Activated CD4-positive, alpha-beta T cell treated with anti-CD3 and anti-CD28 coated beads, Interleukin-2, Interleukin-4, amounts not matched to agents 100 ng/mL and 50 ng/mL, durations not matched to agents 16 hours and 8 hours (primary cell): ENCODE measurements at places on chromosomes 5 and 9.

DNA sequence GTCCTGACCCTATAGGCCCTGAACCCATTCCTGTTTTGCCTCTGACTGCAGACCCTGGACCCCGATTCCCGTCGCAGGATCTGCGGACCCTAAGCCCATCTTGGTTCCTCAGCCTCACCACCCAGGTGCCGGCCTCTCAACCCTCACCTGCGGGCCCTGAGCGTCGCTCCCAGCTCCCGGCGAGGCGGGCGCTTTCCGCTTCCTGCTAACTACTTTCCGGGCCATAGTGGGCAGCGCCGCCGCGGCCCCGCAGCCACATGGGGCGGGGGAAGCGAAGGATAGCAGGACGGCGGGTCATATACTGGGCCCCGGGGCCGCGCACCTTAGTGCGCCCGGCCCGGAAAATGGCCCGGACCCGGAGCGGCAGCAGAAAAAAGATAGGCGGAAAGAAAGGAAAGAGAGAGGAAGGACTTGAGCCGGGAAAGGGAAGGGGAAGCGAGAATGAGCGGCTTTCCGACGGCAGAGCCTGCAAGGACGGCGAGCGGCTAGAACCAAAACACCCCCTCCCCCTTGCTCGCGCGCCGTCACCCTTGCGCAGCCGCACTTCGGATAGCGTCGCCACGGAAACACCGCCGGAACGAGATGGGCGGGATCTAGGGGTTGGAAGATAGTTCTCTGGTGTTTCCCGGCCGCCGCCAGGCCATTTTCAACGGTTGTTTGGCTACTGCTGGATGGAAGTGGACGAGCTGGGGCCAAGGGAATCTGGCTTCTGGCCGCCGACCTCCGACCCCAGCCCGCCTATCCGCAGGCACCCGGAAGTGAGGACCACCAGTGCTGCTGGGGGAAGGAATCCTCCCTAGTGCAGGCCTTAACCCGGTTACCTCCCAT is at the start of gene DCAF12:
Gene DCAF12, minus strand, starts transcription at position 492 of the 828 bp plus-strand sequence. Its CDS starts 267 bp downstream, at position 225.
- peak; percentile 91 for DNase-seq

- no peak for DNase-seq
These were observed 20.8 kb upstream of the DTWD2 start for GRCh38 chr5:119009131-119009530.

- no peak for DNase-seq
These were observed 35.2 kb downstream of the SETX start for GRCh38 chr9:132319421-132320110.

DNA sequence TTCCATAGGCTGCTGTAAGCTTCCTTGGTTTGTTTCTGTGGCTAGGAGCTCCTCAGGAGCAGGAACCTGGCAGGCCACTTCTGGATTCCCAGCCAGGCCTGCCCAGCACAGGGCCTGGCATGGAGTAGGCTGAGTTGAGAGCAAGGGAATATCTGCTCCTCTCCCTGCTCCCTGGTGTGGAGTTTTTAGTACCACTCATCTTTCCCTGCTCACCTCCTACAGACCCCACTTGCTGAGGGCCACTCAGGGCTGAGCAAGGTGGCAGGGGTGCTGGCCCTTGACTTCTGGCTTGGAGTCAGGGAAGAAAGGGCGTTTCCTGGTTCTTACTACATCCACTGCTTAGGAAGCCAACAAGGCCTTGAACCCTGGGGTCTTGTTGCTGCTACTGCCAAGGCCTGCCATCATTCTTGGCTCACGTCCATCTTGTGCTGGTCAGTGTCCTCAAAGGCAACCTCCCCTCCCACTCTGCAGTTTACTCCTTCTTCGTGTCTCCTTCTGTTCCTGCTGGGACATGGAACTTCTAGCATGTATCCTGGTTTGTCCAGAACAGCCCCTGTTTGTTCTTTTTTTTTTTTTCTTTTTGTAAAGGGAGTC is 54.9 kb downstream of the PSD2 start:
- DNase-seq = no peak

- no peak for DNase-seq
These were observed 18.7 kb downstream of the IFT74 start for GRCh38 chr9:26974927-26975326.

DNA sequence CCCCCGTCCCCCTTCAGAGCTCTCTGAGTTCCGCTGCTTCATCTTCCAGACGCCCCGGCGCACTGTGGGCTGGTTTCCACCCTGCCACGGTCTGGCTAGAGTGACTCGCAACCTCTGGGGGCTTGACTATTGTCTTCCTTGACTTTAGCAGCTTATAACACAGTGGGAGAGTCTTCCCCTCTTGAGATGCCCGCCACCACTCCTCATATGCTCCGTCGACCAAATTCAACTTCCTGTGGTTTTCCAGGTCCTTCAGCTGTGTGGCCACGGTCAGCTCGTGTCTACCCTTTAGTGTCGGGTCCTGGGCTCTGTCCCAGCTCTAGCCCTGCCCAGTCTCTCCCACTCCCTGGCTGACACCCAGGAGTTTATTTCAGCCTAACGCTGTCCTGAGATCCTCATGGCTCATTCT is 28.2 kb upstream of the NCS1 start:
- DNase-seq = no peak

- DNase-seq = no peak
These were observed 395.7 kb downstream of the CDK5RAP2 start for GRCh38 chr9:120184266-120184665.

DNA sequence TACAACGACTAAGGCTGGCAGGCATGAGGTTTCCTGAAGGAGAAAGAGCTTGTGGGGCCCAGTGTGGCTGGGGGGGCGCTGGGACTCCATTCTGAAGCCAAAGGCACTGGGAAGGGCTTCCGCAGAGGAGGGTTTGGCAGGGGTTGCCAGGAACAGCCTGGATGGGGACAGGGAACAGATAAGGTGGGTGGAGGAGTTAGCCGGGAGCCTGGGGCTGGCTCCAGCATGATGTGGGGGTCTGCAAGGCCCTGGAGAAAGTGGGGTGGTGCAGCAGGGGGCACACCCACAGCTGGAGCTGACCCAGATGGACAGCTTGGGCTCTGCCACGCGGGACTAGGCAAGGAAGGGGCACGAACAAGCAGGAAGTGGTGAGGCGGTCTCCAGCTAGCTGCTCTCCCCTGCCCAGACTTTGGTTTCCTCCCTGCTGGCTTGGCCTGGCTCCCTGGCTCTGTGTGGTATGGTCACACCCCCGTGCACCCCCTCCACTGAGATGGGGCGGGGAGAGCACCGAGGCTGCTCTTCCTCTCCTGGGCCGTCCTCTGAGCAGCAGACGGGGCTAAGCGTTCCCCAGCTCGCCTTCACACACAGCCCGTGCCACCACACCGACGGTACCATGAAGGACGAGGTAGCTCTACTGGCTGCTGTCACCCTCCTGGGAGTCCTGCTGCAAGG is at the start of gene LTC4S:
Gene LTC4S, plus strand, starts transcription at position 519 of the 672 bp plus-strand sequence. Its CDS starts 95 bp downstream, at position 614.
- DNase-seq = no peak

GRCh38 chr5:132496191-132496630 is 5.6 kb upstream of the IRF1 start:
- DNase-seq = peak; percentile 92
